Cortex of kidney (tissue), 1 donor: ENCODE measurements at places on chromosomes 3 and 15.

GRCh38 chr15:98684436-98684835 is 36.1 kb downstream of the IGF1R start:
- no peak for DNase-seq

DNA sequence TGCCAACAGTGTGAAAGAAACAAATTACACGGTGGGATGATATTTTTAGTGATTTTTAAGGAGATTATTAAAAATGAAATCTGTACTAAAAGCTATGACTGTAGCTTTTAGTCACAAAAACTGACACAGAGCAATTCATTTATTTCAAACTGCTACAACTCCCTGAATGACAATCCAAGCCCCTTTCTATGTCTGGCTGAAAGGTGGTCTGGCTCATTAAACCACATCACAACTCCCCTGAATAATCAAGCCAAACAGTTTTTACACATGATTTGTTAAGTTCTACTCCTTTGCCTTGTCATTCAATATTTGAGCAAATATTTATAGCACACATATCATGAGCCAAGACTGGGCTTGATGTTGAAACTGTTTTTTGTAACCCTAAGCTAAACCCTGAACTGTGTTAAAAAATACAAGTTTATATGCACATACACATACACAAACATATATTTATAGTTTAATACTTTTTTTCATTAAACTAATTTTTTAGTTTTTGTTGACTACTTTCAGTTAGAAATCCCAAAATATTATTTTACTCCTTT is 125.5 kb downstream of the RBMS3 start:
- no peak for DNase-seq

GRCh38 chr3:43584043-43584826 is 37.6 kb downstream of the ANO10 start:
- no peak for DNase-seq

DNA sequence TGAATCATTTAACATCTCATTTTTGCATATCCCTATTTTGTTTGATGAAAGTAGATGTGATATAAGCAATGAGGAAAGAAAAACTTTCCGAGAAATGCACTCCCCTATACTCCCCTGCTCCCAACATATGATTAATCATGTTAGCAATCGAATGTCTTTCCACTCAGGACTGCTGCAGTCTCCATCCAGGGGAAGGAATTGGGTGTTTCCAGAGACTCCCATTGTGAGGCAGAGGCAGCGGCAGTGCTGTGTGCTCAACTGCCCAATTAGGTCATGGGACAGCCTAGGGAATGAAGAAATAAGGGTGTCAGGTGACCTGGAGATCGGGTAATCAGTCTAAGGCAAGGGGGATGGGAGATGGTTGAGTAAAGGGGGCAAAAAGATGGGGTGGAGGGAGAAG is 268.6 kb upstream of the MEIS2 start:
- no peak for DNase-seq

DNA sequence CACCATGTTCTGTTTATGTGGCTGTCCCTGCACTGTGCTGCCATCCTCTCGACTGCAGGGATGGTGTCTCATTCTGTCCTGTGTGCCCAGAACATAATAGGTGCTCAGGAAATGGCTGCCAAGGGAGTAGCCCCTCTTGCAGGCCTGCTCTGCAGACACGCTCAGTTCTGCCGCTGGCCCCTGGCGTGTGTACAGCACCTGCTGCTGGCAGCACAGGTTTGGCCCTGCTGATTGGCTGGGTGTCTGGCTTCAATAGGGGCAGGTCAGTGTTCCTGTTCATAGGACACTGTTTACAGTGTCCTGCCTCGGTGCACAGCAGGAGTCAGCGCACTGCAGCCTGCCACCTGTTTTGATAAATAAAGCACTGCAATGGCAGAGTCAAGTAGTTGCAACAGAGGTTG is 146.9 kb downstream of the DNAJB8 start:
- DNase-seq = no peak

GRCh38 chr3:5002871-5003247 is 23.6 kb downstream of the BHLHE40 start:
- DNase-seq = no peak

DNA sequence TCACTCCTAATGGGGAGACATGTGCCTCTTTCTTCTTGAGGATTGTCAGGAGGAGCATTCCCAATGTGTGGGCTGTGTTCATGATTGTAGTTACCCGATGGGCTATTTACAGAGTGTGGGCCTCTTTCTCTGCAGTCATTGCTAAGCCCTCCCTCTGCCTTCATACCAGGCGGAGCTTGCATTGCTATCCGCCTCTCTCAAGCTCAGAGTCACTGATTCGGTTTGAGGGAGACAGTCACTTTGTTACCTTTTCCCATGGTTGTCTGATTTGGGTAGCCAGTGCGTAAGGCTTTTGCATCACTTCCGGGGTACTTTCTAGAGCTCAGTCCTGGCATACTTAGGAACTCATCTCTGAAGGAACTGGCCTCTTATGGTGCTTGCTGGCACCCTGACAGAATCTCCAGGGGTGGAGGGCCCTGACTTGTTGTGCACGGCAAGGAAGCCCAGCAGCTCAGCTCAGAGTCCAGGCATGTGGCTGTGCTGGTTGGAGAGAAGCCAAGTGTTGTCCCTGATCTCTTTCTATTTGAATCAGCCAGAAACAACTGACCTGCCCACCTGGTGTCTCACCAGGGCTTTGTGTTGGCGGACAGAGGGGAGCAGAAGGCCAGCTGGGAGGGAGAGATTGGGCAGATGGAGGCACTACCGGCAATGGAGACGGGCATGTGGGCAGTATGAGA is 79.8 kb downstream of the EPHB1 start:
- no peak for DNase-seq

DNA sequence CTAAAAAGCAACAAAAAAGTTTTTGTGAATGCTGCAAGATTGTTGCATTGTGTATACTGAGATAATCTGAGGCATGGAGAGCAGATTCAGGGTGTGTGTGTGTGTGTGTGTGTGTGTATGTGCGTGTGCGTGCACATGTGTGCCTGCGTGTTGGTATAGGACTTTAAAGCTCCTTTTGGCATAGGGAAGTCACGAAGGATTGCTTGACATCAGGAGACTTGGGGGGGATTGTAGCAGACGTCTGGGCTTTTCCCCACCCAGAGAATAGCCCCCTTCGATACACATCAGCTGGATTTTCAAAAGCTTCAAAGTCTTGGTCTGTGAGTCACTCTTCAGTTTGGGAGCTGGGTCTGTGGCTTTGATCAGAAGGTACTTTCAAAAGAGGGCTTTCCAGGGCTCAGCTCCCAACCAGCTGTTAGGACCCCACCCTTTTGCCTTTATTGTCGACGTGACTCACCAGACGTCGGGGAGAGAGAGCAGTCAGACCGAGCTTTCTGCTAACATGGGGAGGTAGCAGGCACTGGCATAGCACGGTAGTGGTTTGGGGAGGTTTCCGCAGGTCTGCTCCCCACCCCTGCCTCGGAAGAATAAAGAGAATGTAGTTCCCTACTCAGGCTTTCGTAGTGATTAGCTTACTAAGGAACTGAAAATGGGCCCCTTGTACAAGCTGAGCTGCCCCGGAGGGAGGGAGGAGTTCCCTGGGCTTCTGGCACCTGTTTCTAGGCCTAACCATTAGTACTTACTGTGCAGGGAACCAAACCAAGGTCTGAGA is 4.7 kb downstream of the BHLHE40 start:
- no peak for DNase-seq
